ENCODE measurements at places on chromosomes 2 and 18.

- peak; percentile 92 for DNase-seq
Observed at GRCh38 chr2:10832203-10832936, 19.8 kb upstream of the PDIA6 start.

GRCh38 chr2:48874282-48874681, 118.8 kb upstream of the LHCGR start:
- no peak for DNase-seq

DNA sequence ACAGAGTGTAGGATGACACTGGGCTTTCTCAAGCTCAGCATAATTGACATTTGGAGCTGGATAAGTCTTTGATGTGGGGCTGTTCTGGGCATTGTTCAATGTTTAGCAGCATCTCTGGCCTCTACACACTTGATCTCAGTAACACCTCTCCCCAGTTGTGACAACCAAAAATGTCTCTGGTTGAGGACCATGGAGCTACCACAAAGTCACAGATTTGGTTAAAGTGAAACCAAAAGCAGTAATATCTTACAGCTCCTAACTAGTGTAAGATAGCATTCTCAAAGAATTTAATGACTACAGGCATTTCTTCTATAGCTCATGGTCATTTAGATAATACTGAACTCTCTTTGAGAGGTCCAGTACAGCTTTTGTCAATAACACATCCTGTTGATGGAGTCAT, 23.4 kb upstream of the PAX3 start:
- no peak for DNase-seq

DNA sequence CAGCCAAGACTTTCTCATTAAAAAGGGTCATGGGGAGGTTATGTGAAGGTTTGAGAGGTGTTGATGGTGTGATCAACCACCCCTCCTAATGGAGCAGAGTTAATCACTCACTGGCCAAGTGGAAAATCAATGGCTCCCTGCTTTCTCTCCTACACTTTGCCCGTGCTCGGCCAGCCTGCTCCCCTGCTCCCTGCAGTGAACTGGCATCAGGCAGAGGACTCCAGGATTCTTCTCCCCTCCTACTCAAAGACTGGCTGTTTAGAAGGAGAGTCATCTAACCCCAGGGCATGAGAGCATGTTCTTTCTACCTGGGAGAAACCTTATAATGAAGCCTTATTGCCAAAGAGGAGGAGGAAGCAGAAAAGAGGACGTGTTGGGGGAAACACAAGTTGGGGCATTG, 74.9 kb downstream of the SGPP2 start:
- DNase-seq, result no peak

GRCh38 chr2:143526498-143526897, 397.3 kb downstream of the ARHGAP15 start:
- DNase-seq, result no peak

DNA sequence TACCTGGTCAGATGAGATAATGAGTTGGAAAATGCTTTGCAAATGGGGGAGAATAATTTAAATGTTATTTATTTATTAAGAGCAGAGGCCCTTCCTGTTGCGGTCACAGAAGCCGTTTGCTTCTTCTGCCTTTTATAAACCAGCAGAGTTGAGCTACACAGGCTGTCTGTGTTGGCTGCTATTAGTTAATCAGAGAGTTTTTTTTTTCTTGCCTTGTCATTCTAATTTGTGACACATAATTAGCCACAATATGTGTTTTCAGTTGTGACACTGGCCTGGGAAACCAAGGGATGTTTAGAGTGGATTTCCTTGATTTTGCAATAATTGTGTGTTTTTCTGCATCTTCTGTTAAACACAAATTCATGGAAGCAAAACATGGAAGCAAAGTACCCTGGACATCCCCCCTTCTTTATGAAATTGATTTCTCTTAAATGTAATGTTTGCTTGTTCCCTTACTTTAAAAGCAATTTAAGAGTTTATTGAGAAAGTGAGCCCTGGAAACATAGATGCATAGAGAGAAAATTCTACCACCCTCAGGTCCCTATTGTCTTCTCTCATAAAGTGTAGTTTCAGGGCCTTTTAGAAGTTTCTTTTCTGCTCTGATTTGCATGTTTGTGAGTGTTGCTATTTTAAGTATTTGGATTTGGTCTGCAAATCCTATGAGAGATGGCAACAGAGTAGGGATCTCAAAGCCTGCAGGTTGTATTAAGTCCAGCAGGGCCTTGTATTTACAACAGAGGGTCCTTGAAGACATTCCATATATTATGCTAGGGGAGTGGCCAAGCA, 22.8 kb upstream of the IL37 start:
- DNase-seq, result no peak

DNA sequence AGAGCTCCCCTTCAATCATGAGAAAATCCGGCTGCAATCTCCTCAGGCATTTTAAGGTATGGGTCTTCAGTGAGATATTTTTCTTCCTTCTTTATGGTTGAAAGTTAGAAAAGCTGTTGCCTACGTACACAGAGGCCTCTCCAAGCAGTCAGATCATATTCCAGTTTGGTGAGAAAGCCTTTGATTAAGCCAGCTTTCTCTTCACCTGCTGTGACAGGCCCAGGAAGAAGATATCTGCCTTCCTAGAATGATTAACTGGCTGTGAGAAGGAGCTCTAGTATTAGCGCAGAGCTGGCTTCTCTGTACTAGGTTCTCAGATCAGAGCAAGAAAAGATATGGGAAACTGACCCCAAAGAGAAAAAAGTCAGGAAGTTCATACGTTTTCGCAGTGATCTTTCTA, 585.0 kb upstream of the CHAC2 start:
- no peak for DNase-seq

GRCh38 chr2:47686018-47686417, 96.9 kb upstream of the MSH6 start:
- DNase-seq, result no peak

GRCh38 chr18:68694316-68694715, 20.6 kb downstream of the TMX3 start:
- DNase-seq, result no peak

- no peak for DNase-seq
Observed at GRCh38 chr18:41881285-41881684, 73.7 kb upstream of the PIK3C3 start.

- no peak for DNase-seq
Observed at GRCh38 chr18:41226186-41226585, 728.8 kb upstream of the PIK3C3 start.

GRCh38 chr2:28583899-28584553, 88.2 kb downstream of the PLB1 start:
- peak; percentile 88 for DNase-seq

DNA sequence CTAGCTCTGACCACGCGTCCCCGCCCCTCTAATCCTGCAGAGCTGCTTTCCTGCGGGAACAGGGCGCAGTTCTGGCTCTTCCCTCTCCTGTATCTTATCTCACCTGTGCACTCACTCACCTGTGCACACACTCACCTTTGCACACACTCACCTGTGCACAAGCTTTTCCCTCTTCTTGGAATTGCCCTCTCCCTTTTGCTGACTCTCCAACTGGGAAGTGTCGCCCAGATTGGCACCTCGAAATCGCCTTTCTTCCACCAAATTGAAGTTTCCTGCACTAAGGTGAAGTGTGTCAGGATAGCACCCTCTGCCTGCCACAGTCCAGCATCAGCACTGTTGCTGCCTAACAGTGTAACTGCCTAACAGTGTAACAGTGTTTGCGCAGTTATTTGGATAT, 566 bp upstream of the CMPK2 start:
- DNase-seq, result no peak

DNA sequence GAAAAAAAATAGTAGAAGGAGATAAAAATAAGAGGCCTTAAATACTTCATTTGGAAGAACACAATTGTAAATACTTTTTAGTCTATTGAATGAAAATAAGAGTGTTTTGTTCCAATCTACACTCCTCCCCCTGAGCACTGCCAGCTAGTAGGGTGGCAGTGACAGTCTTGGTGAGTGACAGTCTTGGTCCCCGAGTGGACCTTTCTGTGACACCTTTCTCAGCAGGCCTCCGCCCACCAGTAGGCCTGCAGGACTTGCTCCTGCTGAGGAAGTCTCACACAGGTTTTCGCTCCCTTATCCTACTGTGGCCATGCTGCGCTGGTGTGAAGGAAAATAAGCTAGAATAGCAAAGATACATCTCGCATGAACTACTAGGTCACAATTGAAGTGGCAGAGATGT, 666.8 kb downstream of the NR4A2 start:
- no peak for DNase-seq

GRCh38 chr2:191859681-191860080, 12.8 kb upstream of the CAVIN2 start:
- DNase-seq, result no peak

GRCh38 chr2:162327134-162327769, 8.8 kb upstream of the IFIH1 start:
- DNase-seq, result no peak

DNA sequence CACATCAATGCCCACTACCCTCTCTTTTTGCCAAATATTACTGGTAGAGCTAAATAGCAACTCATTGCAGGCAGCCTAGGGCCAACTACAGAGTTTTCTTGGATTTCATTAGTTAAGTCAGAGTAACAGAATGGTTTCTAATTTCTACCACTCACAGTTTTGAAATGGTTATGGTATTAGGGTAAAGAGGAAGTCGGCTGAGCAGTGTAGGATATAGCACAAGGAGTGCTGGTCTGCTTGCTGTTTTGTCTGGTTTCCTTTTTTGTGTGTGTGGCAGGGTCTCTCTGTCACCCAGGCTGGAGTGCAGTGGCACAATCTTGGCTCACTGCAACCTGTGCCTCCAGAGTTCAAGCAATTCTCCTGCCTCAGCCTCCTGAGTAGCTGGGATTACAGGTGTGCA, 289.2 kb upstream of the CCDC68 start:
- no peak for DNase-seq

DNA sequence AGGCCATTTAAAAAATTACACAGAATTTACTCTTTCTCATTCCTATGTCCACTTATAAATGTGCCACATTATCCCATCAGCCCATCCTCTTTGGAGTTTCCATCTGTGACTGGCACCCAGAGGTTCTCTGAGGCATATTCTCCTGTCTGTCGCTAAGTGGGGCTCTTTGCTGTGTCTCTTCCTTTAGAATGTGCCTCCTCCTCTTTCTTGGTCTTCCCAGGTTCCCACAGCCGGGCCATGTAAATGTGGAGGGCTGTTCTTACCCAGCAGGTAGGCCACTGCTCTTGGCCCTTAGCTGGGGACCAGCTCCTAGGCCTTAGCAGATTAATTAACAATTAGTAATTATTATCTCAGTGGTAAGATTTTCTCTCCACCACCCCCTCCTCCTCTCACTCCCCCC, 167.0 kb downstream of the INSIG2 start:
- no peak for DNase-seq

DNA sequence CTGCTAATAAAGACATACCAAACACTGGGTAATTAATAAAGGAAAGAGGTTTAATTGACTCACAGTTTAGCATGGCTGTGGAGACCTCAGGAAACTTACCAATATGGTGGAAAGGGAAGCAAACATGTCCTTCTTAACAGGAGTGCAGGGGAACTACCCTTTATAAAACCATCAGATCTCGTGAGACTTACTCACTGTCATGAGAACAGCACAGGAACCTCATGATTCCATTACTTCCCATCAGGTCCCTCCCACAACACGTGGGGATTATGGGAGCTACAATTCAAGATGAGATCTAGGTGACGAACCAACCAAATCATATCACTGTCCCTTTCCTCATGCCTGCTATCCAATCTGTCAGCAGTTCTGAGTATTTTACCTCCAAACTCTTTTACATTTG, 586.7 kb downstream of the TDRD15 start:
- DNase-seq, result no peak

GRCh38 chr2:43631618-43632317, 5.3 kb upstream of the PLEKHH2 start:
- no peak for DNase-seq

DNA sequence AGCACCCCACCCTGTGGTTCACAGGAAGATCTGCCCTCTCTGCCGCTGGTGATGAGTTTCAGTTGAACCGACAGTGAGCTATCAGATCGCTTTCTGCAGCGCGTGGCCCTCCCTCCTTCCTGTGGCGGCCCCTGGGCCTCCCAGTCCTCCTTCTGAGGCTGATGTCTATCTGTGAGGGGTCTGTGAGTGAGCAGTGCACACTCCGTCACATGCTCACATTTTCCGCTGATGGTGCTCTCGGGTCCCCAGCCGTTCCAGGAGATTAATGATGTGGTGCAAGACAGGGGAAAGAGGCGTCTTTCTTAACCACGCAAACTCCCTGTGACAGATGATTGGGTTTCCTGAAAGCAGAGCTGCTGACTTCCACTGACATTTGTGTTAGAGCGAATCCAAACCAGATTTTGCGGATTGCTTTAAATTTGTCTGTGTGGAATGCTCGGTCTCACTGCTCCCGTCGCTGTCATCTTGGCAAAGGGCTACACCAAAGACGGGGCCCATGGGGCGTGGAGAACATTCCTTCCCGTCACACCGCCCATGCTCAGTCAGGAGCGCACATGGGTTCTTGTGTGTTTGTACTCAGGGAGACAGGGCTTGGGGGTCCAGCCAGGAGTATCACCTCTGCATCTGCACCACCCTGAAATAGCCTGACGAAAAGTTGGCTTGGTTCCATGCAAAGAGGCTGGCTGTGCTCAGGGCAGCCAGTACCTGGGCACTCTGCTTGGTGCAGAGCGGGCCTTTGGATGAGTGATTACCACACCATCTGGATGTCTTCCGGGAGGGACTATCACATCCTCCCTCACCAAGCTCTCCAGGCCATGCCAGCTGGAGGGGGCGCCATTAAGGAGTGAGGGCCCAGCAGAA, 154.7 kb upstream of the HS6ST1 start:
- DNase-seq, result peak; percentile 61

DNA sequence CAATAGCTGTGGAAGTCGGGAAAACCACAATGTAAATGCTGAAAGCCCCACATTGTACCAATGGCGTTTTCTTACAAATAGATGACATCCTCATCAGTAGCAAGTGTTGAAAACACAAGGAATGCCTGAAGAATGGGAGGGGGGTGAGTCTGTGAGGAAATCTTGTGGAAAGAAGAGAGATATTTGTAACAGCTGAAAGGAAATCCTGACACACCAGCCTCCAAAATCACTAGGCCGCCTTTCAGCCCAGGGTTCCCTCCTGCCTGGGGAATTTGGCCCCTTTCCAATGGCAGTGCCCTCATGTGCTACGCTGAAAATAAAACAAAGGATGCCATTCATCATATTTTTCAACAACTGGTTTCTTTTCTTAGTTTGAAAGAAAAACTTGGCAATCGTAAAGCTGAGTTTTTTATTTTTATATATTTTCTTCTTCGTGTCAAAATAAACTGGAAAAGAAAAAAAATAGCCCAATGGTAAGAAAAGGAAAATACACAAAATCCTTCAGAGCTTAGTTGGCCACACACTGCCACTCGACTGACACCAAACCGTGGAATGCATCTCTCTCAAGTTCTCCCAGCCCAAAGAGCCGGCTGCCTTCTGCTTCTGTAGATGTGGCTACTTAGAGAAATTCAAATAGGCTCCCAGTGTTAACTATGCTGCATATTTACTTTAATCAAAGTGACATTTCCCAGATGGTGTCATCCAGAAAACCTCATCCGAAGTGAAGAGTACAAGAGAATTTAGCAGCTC, 52.0 kb downstream of the FTCDNL1 start:
- no peak for DNase-seq

DNA sequence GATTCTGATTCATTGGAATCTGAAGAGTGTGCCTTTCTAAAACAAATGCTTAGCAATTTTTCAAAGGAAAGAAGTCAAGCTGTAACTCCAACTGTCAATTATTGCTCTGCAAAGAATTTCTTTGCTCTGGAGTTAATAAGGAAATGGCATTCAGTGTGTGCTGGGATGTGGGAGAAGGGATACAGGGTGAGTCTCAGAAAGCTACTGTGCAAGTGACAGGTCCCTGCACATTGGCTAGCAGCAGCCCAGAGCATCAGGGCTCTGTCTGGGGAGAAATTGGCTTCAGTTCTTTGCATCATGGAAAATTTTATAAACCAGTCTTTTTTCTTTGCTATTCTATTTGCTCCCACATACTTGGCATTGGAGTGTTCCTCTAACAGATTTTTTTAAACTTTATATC, 1.1 kb upstream of the SYT4 start:
- no peak for DNase-seq
